ENCODE measurements at places on chromosomes 5 and 9.
A peak's percentile ranks its signal among the peaks of the same experiment; 100 is the strongest.

GRCh38 chr5:34626036-34626435 is 30.1 kb upstream of the RAI14 start:
- no peak for DNase-seq

- DNase-seq, result no peak
Measured at GRCh38 chr5:119304439-119305211, 51.2 kb upstream of the TNFAIP8 start.

DNA sequence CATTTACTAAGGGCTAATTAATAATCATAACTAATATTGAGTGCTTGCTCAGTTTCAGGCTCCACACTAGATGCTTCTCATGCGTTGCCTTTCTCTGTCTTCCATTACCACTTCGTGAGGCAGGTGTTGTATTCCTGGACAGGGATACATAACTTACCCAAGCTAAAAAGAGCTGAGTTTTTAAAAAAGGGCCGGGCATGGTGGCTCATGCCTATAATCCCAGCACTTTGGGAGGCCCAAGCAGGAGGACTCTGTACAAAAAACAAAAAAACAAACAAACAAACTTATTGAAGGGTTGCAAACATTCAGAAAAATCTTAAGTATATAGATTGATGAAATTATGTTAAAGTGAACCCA is 12.1 kb upstream of the ANKRD33B start:
- DNase-seq, result no peak

DNA sequence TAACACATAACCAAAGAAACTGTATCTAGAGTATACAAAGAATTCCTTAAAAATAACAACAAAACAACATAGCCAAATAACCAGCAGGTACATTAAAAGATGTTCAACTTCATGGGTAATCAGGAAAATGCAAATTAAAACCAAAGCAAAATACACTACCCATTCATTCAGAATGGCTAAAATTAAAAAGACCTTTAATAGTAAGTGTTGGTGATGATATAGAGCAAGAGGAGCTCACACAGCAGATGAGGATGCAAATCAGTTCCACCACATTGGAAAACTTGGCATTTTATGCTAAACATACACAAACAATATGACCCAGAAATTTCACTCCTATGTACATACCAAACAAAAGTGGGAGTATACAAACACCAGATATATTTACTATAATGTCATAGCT is 97.8 kb downstream of the DENND1A start:
- no peak for DNase-seq

DNA sequence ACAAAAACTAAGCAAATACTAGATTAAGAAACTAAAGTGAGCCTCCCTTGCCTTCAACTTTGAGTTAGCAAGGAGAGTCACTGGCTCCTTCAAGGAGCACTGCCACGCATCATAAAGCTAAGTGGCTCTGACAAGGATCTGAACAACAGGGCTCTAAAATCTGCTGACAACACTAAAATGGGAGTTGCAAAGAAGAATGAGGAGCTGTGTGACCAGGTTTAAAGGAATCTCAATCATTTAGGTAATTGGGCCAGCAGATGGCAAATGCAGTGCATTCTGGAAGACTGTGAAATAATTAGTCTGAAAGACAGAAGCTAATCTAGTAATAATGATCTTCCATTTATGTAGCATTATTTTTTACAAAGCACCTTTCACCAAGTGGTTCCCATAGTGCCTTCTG is 297.0 kb upstream of the TAS2R1 start:
- no peak for DNase-seq

GRCh38 chr9:124008694-124009530 is 2.7 kb upstream of the LHX2 start:
- DNase-seq, result no peak

GRCh38 chr9:101235105-101235866 is 149.5 kb downstream of the BAAT start:
- no peak for DNase-seq

DNA sequence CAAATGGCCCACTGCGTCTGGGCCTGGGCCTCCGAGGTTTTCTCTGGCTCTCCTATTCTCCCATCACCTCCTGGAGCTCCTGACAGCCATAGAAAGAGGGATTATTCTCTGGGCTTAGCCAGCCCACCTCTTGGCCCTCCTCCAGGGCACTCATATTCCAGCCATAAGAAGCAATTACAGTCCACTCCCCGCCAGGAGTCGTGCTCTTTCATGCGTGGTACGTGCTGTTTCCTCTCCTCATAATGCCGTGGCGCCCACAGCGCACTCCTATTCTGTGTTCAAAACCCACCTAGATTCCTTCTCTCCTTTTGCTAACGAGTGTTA is 240.8 kb upstream of the ZNF462 start:
- no peak for DNase-seq

GRCh38 chr5:109249126-109249525 is 160.6 kb downstream of the PJA2 start:
- no peak for DNase-seq

DNA sequence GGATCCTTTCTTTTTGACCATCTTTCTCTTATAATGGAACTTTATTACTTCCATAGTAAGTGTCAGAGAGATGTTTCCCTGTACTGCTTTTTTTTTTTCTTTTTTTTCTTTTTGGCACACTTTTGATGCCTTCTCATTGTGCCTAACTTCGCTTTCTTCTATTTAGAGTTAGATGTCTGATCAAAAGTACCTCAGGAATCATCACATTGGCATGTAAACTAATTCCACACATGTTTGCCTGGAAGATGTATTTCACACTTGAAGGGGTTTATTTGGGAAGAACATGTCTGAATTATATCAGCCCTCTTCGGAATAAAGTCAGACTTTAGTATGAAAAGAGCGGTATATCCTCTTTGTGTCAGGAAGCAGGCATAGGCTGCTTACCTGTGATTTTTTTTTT is 35.1 kb downstream of the SMARCA2 start:
- no peak for DNase-seq

- no peak for DNase-seq
Measured at GRCh38 chr5:118326481-118327045, 661.8 kb downstream of the DTWD2 start.

DNA sequence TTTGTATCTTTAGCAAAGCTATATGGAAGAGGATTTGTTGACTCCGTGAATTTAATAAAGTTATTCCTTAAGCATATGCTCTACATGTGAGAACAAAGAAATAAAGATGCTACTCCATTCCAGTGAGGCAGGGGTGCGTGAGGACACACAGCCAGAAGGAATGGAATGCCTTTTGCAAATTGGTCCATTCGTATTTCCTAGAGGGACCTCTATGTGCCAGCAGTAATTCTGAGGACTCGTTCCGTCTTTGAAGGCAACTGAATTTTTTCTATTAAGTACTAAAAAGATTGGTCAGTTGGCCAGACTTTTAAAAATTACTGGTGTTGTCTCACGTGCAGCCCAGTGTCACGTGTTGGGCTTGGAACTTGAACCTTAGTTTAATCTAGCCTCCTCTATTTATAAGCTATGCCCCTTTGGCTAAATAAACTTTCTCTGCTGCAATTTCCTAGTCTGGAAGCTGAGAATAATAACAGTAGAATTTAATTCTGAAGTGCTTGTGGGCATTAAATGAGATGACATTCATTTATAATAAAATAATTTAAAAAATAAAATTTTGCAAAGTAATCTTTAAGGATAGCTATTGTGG is 13.9 kb downstream of the RAI14 start:
- no peak for DNase-seq

GRCh38 chr9:113454914-113455761 is 8.4 kb upstream of the RGS3 start:
- DNase-seq, result no peak

- no peak for DNase-seq
Measured at GRCh38 chr5:174231956-174232487, 186.5 kb downstream of the NSG2 start.

- DNase-seq, result no peak
Measured at GRCh38 chr5:179505636-179506261, 44.6 kb upstream of the RUFY1 start.

DNA sequence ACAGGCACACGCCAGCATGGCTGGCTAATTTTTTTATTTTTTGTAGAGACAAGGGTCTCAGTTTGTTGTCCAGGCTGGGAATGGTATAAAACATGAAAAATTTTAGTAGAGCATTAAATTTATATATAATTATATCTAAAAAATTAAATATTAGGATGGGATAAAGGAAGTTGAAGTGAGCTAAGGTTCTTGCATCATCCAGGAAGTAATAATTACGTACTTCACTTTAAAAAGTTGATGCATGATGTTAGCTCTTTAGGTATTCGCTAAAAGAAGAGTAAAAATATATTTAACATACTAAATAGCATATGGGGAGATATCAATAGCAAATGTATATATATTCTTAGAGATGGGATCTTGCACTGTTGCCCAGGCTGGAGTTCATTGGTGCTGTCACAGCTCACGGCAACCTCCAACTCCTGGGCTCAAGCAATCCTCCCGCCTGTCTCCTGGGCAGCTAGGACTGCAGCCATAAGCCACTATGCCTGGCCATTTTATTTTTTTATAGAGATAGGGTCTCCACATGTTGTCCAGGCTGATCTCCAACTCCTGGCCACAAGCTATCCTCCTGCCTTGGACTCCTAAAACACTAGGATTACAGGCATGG is 12.3 kb downstream of the DCAF10 start:
- no peak for DNase-seq

- no peak for DNase-seq
Measured at GRCh38 chr9:121550041-121550440, 50.4 kb upstream of the GGTA1 start.

DNA sequence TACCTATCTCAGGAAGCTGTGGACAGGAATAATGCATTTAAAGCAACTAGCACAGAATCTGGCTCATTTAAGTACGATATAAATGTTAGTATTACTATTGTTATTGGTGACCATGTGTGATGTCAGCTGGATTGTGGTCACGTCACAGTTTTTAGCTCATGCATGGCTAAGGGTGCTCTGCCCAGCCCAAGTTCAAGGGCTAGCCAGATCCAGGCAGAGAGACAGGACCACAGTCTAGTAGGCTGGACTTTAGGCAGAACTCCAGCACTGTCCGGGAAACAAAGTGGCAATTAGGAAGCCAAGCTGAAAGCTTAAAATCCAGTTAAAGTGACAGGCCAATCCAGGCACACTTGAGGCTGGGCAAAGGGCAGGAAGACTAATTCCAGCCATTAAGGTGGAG is 273.6 kb downstream of the ADAMTSL1 start:
- DNase-seq, result no peak

GRCh38 chr5:177389241-177390169 is 5.3 kb downstream of the SLC34A1 start:
- DNase-seq, result peak; percentile 42

- DNase-seq, result no peak
Measured at GRCh38 chr5:124655921-124656511, 90.4 kb downstream of the ZNF608 start.

DNA sequence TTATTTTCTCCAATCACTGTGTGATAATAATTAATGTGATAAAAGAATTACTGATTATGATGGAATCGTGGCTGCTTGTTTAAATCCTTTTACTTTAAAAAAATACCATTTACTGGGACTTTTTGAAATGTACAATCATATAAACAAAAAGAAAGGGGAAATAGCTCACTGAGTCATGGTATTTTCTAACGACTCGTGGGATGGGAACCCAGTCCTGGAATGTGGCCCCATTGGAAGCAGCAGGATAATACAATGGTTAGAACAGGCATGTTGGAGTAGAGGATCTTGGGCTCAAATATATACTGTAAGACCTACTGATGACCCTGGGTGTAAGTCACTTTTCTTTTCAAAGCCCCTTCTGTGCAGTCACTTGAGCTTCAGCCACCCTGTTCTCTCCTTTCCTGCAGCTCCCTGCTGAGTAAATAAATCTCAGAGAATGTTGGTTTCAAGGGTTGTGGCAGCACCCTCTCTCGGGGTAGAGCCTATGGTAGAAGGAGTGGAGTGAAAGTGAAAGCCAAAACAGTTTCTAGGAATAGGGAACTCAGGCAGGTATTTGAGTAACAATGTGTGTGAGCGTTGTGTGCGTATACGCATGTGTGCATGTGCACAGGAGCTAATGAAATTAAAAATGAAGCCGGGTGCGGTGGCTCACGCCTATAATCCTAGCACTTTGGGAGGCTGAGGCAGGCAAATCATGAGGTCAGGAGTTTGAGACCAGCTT is 40.8 kb upstream of the LARP1 start:
- DNase-seq, result no peak

Measured in activated CD4-positive, alpha-beta T cell treated with anti-CD3 and anti-CD28 coated beads for 24 hours (primary cell).